ENCODE measurements at places on chromosomes 12 and 14.
A peak's percentile ranks its signal among the peaks of the same experiment; 100 is the strongest.

- peak; percentile 55 for DNase-seq
Measured at GRCh38 chr12:104215638-104216297, at the start of gene TXNRD1. TSS of gene TXNRD1 (plus strand) at chr12:104215779. CDS start at chr12:104215803, 24 bp downstream.

DNA sequence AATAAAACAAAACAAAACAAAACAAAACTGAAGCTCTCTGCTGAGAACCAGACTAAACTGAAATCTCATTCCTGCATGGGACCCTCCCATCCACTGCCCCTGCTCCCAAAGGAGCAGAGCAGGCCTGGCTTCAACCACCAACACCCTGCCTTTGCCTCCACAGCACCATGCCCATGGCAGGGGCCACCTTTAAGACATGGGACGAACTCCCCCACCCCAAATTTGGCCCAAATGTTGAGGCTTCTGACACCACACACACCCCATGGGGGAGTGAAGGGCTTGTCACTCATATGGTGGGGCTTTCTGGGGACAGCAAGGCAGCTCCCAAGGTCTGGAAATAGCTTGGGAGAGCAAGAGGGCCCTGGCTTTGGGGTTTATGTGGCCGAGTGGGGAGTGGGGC, 177.2 kb downstream of the KIF26A start:
- no peak for DNase-seq

DNA sequence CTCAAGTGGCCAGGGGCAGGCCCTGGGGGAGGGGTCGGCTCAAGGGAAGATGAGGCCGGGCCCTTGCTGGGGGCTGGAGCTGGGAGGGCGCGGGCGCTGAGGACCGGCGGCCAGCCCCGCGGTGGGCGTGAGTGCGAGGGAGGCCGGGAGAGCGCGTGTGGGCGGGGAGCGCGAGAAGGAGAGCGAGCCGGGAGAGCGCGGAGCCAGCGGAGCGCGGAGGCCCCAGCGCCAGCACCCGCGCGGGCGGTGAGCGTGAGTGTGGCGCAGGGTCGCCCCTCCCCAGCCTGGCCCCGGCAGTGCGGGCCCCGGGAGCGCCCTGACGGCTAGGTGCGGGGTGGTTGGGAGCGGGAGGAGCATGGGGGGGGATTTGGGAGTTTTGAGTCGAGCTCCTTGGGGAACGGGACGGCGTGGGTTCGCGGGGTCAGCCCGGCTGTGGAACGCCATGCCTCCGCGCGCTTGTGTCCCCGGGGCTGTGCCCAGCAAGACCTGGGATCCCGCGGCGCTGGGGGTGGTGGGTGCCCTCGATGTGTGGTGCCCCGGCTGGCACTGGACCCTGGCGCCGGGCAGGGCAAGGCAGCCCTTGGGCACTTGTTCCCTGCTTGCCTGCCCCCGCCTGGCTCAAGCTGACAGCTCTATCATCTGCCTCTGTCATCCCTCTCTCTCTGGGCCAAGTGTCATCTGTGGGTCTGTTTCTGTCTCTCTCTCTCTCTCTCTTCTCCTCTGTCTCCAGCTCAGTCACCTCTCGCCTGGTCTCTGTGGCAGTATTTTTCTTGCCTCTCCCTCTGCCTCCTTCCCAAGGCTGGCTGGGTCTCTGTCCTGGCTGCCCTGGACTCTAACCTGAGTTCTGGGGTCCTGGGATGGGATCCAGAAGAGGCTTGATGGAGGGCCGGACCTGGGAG, at the start of gene LBHD2:
Gene LBHD2, plus strand, starts transcription at position 190 of the 899 bp plus-strand sequence. CDS start 1,803 bp downstream, outside the sequence.
- no peak for DNase-seq

DNA sequence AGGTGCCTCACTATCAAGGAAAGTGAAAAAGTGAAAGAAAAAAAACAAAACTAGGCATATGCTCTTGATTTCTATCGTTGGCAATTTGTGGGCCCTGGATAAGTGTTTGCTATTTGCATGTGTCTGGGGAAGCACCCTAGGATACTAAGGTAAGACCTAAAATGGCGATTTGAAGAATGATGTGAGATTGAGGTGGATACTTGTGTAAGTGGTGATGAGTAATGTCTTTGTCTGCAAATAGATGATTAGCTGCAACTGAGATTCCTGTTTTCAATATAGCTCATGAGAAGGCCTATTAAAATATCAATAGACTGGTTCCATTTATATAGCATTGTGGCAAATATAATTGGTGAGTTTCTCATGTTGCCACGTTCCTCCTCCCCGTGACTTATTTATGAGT, 261.7 kb downstream of the NEDD1 start:
- DNase-seq, result no peak

DNA sequence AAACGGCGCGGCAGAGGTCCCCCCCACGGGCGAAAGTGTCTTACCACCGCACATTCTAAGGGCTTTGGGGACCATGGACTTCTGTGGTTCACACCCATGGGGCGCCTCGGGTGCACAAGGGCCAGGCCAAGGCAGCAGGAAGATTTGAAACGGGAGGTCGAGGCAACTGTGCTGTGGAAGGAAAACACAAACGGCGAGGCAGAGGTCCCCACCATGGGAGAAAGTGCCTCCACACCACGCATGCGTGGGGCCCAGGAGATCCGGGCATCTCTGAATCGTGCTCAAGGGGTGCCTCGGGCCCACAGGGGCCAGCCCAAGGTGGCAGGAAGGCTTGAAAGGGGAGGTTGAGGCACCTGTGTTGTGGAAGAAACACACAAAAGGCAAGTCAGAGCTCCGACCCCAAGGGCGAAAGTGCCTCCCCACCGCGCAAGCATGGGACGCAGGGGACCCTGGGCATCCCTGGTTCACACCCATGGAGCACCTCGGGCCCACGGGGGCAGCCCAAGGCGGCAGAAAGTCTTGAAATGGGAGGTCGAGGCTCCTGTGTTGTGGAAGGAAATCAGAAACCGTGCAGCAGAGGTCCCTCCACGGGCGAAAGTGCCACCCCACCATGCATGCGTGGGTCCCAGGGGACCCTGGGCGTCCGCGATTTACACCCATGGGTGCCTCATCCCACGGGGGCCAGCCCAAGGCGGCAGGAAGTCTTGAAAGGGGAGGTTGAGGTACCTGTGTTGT, 371.0 kb downstream of the ALG10 start:
- no peak for DNase-seq

GRCh38 chr14:24072436-24072835, 1.1 kb downstream of the CPNE6 start:
- DNase-seq, result no peak

DNA sequence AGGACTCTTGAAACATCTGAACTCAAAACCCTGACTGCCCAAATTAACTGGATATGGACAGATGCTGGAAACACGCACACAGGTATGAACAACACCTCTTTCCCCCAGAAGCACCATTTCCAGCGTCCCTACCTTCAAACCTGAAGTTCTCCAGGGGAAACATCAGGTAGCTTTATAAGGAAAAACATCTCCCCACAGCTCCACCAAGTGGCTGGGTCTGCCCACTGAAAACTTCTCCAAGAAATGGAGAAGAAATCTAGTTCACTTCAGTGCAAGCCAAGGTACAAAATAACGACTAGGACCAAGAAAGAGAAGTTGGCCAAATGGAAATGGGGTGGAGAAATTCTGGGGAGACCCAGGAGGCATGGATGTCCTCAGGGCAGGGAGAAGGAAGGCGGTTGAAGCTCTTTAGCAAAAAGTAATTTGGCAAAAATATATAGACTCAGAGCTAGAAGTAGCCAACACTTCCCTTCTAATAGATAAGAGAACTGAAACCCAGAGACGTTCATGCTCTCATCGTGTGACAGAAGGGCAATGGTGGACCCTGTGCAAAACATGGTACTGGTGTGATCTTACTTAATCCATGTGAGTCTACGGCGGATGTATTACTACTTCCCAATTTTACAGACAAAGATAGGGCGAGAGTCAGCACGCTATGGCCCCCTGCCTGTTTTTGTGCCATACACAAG, 10.5 kb upstream of the NUAK1 start:
- DNase-seq, result no peak

- DNase-seq, result no peak
Measured at GRCh38 chr14:90381999-90382451, 14.8 kb upstream of the CALM1 start.
